ENCODE measurements at places on chromosomes 16 and 17.

DNA sequence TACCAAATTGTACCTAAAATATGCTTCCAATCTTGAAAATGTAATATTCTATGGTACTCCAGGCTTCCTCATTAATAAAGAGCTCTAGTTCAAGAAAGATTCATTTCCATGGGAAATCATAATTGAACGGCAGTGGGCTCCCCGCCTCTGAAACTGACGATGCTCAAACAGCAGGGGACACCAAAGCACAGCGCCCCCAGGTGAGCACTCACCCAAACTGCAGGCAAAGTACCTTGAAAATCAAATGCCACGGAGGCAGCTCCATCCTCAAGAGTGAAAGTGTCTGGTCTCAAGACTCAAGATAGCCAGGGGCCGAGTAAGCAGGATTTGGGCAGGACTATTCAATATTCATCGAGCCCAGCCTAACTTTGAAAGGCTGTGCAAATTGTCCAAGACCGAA, 217.4 kb upstream of the TNRC6C start:
- peak; percentile 67 for DNase-seq

DNA sequence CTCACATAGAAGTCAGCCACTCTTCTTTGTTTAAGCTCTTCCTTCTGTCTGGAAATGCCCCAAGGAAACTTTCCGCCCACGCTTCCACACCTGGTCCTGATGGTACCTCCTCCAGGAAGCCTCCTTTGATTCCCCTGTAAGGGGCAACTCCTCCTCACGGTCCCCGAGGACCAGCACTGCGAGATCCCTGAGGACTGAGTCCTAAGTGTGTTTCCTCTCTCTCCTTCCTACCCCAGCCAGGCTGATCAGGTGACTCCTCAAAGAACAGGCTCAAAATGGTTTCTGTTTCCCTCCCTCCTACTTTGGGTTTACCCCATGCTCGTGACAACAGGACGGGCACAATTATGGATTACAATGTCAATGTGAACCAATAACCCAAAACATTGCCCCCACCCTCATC, 63.0 kb upstream of the MED9 start:
- no peak for DNase-seq

DNA sequence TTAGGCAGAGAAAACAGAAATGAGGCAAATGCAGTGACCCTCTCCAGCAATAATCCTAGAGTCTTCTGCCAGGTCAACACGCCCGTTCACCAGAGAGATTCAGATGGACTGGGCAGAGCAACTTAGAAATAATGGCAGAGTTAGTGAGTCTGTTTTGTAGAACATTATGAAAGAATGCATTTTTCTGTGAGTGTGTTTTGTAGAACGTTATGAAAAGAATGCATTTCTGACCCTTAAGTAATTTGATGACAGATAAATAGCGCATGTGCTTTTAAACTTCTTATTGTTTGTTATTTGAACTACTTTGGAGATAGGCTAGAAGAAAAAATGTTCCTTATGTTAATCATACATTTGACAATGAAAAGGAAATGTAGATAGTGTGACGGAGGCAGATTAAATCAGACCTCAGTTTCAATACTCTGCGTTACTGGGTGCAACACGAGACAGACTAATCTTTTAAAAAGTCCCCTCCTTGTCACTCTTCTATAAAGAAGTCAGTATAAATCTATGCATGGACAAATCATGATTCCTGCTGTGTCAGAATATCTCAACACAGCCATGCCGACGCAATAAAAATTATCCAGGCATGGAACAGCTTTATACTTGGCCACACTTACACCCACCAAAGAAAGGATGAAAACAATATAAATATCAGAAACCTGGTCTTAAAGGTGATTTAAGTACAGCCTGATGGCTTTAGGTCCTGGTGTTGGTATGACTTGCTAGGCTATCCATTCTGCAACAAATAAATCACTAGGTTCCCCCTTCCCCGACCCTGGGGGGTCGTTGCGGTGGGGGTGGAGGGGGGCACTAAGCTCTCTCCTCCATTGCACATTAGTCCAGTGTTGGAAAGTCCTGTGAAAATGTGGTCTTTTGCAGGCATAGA, 47.8 kb downstream of the MARCHF10 start:
- DNase-seq, result no peak

- no peak for DNase-seq
Measured at GRCh38 chr17:61584866-61585265, 6.2 kb downstream of the NACA2 start.

GRCh38 chr17:18226284-18226945, 980 bp downstream of the LLGL1 start:
- DNase-seq, result no peak

- DNase-seq, result peak; percentile 46
Measured at GRCh38 chr17:75524970-75525805, at the start of gene LLGL2. Gene LLGL2 (plus strand): TSS chr17:75525697. CDS start chr17:75543427, 17,730 bp downstream.

DNA sequence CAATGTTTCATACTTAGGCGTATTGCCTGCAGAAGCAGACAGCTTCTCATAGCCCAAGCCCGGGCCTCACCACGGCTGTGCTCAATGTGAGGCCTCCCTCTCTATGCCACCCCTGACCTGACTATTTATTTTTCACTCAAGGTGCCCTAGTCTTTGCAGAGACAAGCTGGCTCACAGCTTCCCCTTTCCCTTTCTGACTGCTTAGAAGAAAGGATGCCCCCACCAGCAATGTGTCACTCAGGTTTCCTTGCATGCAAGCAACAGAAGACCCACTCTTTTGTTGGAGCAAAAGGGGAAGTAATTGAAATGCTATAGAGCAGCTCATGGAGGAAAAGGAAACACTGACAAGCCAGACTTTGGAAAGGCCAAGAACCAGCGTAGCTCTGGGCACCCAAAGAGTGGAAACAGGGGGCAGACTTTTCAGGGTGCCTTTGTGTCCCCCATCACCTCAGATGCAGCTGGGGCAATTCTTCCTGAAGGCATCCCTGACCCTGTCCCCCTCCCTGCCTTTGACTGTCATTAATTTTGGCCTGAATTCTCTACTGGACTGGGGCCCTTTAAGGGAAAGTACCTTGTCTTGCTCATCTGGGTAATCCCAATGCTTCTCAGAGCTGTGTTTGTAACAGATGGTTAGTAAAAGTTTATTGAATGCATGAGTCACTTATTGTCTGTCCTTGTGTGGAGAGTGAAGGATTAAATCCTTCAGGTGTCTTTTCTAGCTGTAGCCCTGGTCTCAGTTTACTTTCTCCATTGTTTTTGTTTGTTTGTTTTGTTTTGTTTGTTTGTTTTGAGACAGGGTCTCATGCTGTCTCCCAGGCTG, 17.8 kb downstream of the RGS9 start:
- DNase-seq, result peak; percentile 99

Measured in Kasumi-1 (cell line).